ENCODE measurements at places on chromosomes 11 and 22. TPM values are rescaled to one million over a fixed set of nuclear protein-coding genes. Genes with fewer than 3 reads are reported as not detected.

GRCh38 chr11:66543263-66544107 is 2.4 kb downstream of the ZDHHC24 start:
- ATAC-seq: peak; percentile 8

DNA sequence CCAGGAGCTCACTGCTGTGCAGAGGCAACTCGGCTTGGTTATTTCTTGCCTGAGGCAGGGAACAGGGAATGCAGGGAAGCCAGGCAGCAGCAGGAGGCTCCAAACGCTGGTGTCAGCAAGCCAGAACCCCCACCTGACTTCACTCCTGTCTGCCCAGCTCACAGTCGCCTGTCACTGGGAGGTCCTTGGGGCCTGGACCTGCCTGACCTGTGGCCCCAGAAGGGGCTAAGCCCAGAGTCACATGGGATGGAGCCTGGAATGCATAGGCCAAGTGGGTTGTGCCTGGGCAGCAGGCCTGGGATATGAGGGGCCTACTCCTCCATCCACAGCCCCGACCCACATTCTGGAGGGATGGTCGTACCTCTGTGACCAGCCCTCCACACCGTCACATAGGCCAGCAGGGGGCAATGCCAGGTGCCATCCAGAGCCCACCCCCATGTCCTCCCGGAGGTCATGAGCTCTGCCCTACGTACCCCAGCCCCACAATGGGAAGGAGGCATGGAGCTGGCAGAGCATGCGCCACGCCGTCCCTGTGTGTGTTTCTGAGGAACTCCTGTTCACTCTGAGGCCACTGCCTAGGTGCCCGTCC is 5.2 kb downstream of the RASSF7 start:
- no peak for ATAC-seq

GRCh38 chr11:59833602-59834001 is 11.7 kb downstream of the CBLIF start:
- ATAC-seq: no peak

- no peak for ATAC-seq
Measured at GRCh38 chr11:46642627-46643335, 25.4 kb downstream of the ATG13 start.

DNA sequence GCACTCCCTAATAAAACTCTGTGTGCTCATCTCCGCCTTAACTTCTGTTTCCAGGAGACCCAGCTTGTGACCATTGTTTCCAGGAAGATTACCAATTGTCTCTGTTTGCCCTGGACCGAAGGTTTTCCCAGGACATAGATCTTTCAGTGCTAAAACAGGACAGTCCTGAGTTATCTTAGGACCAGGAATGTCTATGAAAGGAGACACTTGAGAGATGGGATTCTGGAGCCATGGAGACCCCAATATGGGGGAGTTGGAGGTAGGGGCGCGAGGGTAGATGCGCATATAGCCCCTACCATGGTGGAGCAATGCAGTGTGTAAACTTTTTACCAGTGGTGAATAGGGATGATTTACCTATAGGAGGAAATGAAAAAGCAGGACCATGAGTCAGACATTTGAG is 10.2 kb upstream of the PRAME start:
- no peak for ATAC-seq

GRCh38 chr22:29152045-29152953 is 53.4 kb upstream of the EMID1 start:
- ATAC-seq: peak; percentile 67

DNA sequence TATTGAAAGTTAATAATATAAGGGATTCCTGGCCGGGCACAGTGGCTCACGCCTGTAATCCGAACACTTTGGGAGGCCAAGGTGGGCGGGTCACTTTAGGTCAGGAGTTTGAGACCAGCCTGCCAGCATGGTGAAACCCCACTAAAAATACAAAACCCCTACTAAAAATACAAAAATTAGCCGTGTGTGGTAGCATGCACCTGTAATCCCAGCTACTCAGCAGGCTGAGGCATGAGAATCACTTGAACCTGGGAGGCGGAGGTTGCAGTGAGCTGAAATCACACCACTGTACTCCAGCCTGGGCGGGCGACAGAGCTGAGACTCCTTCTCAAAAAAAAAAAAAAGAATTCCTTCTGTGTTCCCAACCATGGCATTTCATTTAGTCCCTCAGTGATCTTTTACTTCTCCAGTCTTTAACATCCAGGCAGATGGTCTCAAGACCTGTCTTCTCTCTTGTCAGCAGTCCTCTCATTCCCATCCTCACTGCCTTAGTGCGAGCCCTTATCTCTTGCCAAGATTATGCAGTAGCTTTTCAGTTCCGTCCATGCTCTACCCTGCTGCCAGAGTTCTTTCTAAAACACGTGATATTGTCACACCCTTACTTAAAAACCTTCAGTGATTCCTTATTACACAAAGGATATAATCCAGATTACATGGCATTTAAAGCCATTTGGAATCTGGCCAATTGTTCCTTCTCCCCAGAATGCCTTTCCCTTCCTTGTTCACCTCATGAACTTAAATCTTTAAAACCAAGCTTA is 17.9 kb downstream of the RTN3 start:
- peak; percentile 76 for ATAC-seq

- ATAC-seq: no peak
Measured at GRCh38 chr11:66292543-66293332, 1.0 kb downstream of the TMEM151A start.

DNA sequence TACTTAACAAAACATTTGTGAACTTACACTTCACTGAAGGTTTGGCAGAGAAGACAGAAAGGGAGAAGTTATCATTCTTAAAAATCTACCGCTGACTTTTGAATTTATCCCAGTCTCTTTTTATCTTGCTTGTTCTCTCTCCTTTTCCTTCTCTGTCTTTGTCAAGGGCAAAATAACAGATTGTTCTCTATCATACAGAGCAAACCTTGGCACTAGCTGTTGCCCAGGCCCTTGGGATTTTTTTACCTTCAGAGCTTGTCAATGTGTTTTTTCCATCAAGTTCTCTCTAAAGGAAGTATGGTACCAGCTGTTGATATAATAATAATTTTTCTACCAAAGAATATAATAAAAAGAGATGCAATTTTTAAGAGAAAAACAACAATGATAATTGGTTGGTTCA is 67.2 kb downstream of the PPME1 start:
- no peak for ATAC-seq

GRCh38 chr11:130428316-130429119 is at the start of gene ADAMTS8:
Gene ADAMTS8 (minus strand): TSS chr11:130428609. CDS start chr11:130428286, 323 bp downstream.
- peak; percentile 64 for ATAC-seq

GRCh38 chr11:87081358-87081757 is 43.6 kb downstream of the TMEM135 start:
- no peak for ATAC-seq

- ATAC-seq: no peak
Measured at GRCh38 chr11:89168396-89168795, 9.3 kb upstream of the TYR start.

- no peak for ATAC-seq
Measured at GRCh38 chr22:36384766-36385481, 2.8 kb downstream of the MYH9 start.

GRCh38 chr11:120977266-120978137 is 46.4 kb upstream of the TBCEL start:
- ATAC-seq: no peak

DNA sequence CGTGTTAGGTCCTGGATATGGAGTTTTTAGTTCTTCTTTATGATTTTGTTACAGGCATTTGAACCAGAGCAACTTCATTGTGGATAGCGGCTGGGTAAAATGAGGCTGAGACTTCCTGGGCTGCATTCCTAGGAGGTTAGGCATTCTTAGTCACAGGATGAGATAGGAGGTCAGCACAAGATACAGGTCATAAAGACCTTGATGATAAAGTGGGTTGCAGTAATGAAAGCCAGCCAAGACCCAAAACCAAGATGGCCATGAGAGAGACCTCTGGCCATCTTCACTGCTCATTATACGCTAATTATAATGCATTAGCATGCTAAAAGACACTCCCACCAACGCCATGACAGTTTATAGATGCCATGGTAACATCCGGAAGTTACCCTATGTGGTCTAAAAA is 23.4 kb upstream of the CLMP start:
- no peak for ATAC-seq

DNA sequence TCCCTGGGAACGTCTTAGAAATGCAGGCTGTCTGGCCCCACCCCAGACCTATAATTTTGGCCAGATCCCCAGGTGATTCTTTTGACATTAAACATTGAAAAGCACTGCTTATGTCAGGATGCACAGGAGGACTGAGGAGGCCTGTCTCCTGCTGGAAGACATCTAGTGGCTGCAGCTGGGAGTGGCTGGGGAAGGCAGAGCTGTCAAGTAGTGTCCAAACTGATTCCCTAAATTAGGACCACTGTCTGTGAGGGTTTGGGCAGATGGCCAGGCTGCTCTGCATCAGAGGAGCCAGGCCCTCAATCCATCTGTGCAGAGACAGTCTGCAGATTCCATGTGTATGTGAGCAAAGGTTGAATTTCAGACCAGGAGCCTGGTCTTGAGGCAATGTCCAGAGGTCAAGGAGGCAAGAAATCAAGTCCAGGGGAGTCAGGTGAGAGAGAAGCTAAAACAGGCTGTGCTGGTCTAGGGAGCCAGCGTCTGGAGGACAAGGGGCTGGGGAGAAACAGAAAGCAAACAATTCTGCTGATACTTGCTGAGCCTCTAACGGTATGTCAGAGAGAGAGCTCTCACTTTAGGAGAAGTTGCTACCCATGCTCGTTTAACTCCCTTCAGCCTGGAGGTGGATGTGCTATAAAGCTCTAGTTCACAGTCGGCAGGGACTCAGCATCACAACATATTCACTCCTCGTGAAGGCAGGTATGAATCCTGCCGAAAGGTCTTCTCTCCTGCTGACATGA is 15.3 kb upstream of the SYTL2 start:
- no peak for ATAC-seq

DNA sequence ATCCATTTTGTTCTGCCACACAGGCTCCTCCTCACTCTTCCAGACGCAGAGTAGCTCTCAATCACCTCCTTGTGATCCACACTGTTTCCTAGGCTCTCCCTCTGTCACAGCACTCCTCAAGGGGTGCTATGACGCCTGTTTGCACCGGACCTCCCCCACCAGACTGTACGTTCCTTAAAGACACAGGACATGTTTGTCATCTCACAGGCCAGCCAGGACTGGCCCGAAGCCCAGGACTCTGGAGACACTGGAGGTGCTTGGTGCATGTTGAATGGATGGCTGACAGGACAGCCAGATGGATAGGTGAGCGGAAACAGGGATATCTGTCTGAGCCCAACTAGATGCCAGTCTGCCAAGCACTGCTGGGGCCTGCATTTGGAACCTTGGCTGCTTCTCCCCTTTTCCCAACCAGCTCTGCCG is 13.6 kb downstream of the PLA2G6 start:
- no peak for ATAC-seq

- ATAC-seq: peak; percentile 29
Measured at GRCh38 chr11:353179-353873, 16.0 kb upstream of the B4GALNT4 start.

GRCh38 chr11:76637491-76638269 is 32.9 kb downstream of the LRRC32 start:
- no peak for ATAC-seq

DNA sequence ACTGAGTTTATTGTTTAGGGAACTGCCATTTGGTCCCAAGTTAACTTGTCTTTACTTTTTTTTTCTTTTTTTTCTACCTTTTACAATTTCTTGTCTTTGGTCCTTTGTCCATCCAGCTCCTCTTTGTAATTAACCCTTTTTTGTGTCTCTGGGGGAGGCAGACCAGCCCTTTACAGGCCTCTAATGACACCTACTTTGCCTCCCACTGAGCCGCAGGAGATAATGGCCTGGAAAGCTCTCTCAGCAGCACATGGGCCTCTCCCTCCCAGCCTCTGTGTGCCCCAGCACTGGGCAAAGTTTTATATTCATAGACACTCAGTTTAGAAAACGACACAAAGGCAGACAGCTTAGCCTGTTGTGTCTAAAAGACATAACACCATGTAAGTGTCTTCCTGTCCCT is 480.4 kb downstream of the SOX6 start:
- ATAC-seq: no peak

- ATAC-seq: no peak
Measured at GRCh38 chr11:23769214-23769613, 727.6 kb upstream of the LUZP2 start.

- no peak for ATAC-seq
Measured at GRCh38 chr11:47233051-47233450, 15.6 kb downstream of the ACP2 start.

The KCNJ1 gene
- total RNA-seq: 0.05 TPM

The GRM5 gene
- 12.6 TPM for total RNA-seq

The SLC17A6 gene
- total RNA-seq: not detected

The OR52A1 gene
- 0.21 TPM for total RNA-seq

The C22orf15 gene
- 1.1 TPM for total RNA-seq

The GRAP2 gene
- total RNA-seq: 1.0 TPM

The H19 gene
- 56.6 TPM for total RNA-seq

The NRXN2 gene
- 90.7 TPM for total RNA-seq

The MS4A4E gene
- 0.58 TPM for total RNA-seq

The SBF1 gene
- total RNA-seq: 56.7 TPM

The PARVB gene
- 1.0 TPM for total RNA-seq

The MPPED2 gene
- 22.2 TPM for total RNA-seq

The MMP3 gene
- total RNA-seq: not detected

The PAFAH1B2 gene
- 70.5 TPM for total RNA-seq
